Caco-2 (cell line): ENCODE measurements at places on chromosomes 4 and X.

DNA sequence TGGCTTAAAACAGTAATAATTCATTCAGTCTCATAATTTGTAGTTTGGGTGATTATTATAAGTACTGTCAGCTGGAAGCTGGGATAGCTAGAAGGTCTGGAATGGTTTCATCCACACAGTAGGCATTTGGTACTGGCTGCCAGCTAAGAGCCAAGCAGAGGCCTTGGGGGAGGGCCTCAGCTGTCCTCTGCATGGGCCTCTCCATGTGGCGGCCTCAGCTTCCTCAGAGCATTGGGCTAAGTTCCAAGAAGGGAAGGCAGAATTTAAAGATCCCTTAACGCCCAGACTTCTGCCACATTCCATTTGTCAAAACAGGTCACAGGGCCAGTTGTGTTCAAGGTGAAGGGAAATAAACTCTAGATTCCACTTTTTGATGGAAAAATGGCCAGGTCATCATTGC, 93.3 kb downstream of the NEUROG2 start:
- no peak for DNase-seq

DNA sequence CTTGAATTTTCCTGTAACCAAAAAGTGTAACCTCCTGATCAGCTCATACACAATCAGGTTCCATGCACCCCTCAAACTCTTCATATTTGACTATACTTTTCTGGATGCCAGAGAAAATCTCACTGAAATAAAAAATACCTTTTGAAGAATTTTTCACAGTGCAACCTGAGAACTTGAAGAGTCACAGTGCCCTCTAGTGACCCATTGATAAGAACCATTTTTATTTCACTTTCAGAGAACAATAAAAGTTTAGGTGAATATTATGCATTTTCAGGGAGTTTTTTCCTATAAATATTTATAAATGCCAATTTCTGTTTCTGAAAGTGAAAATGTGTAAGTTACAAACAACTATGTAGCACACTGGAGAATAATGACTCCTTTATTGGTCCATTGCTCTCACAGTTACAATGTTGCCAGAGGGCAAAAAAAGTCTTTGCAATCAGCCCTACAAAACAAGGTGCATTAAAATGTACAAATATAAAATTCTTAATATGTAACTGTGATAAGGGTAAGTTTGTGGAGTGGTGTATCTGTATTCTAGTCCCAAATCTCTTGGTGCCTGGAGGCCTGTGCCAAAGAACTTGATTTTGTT, 153.6 kb upstream of the INTU start:
- no peak for DNase-seq

- peak; percentile 28 for DNase-seq
These were observed 48.0 kb upstream of the HDAC8 start for GRCh38 chrX:72620550-72621145.

- no peak for DNase-seq
These were observed 63.0 kb upstream of the SLC10A4 start for GRCh38 chr4:48420144-48420543.

DNA sequence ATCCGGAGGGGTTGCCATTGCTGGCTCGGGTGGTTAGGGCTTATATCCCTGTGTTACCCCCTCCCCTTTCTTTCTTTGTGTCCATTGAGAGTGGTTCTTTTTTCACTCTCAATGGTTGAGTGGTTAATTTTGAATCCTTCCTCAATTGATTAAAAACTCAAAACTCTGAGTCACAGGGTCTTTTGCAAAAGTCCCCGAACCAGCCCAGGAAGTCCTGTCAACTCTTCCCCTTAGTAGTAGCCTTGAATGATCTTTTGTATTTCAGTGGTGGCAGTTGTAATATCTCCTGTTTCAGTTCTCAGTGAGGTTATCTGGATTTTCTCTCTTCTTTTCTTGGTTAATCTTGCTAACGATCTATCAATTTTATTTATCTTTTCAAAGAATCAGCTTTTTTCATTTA, 170.0 kb upstream of the GYPA start:
- no peak for DNase-seq

DNA sequence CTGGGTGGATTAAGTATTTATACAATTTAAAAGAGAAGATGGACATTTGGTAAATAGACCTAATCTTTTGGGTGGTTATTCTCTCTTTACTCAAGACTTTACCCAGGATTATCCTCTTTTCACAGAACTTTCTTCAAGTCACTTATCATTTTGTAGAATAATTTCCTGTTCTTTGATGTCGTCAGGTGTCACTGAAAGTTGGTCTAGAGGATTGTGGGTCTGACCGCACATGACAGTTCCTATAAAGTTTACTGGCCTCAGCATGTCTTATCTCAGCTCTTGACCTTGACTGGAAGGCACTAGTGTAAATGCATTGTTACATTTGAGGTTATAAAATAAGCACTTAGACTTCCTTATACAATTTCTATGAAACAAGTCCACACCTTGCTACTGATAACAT, 139.9 kb upstream of the SLC4A4 start:
- peak; percentile 27 for DNase-seq

GRCh38 chrX:17453788-17454187, 78.8 kb downstream of the NHS start:
- DNase-seq = no peak

DNA sequence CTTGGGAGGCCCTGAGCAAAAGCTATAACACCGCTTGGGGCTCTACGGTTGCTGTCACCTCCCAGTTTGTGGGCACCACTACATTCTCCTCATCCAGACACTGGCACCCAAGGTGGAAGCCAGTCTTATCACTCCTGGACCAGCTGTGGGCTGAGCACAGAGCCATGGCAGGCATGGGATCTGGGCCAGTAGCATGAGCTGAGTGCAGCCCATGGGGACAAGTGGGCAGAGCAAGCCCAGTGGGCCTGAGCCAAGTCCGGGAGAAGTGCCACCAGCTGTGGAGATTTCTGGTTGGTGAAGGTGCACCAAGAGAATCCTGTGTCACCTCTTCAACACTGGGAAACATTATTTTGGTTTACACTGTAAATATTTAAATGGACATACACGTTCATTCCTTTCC, 1013.0 kb downstream of the TECRL start:
- DNase-seq = no peak

GRCh38 chr4:155759372-155760252, 791 bp downstream of the GUCY1B1 start:
- no peak for DNase-seq

GRCh38 chr4:73451404-73451803, 15.4 kb downstream of the AFP start:
- DNase-seq = no peak

DNA sequence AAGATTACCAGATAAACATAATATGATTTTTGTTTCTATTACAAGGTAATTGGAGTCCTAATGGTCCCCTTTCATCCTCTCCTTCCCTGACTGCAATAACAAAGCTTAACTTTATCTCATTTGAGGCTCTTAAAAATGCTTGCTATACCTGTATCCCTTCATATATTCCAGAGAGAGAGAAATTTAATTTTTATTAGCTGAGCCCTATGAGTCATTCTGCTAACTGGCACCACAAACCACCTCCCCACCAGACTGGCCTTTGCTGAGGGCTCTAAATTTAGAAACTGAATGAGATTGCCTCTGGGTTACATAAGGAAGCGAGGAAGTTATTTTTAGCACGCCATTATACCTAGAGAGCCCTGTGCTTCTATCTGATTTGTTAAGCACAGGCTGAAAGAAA, 27.4 kb downstream of the CBLL2 start:
- no peak for DNase-seq

DNA sequence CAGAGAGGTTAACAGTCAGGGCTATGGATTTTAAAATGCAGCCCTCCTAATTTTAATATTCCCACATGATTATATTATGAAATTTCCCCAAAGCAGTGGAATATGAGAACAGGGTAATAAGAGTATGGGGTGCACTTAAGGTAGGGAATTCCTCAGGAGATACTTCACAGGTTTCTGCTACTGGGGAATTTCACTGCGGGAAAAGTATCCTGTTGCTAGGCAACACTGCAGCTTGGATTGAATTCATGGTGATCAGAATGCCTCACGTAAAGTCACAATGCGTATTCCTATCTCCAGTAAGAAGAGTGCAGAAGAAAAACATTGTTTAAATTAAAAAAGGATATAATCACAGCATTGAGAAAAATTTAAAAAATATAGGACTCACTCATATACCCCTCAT, 398.1 kb upstream of the RPS6KA3 start:
- no peak for DNase-seq

GRCh38 chr4:145757188-145757587, 77.2 kb downstream of the C4orf51 start:
- DNase-seq = no peak

- no peak for DNase-seq
These were observed 294.4 kb downstream of the INPP4B start for GRCh38 chr4:142551517-142552305.

DNA sequence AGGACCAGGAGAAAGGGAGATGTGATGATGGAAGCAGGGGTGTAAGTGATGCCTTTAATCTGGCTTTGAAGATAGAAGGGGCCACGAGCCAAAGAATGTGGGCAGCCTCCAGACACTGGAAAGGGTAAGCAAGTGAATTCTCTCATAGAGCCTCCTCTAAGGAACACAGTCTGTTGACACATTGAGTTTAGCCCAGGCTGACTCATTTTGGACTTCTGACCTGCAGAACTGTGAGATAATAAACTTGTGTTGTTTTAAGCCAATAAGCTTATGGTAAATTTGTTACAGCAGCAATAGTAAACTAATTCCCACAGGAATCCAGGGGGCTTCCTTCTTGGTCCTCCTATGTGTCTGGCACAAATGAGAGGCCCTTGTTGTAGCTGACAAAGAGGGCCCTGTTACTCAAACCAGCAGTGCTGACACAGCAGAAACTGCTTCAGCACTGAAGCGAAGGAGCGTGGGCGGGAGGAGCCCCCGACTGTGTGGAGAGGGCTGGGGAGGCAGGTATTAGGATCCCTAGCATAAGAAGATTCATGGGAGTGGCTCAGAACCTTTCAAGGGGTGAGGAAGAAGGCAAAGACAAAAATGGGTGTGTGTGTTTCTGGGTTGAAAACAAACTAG, 268.7 kb downstream of the NR3C2 start:
- DNase-seq = no peak

DNA sequence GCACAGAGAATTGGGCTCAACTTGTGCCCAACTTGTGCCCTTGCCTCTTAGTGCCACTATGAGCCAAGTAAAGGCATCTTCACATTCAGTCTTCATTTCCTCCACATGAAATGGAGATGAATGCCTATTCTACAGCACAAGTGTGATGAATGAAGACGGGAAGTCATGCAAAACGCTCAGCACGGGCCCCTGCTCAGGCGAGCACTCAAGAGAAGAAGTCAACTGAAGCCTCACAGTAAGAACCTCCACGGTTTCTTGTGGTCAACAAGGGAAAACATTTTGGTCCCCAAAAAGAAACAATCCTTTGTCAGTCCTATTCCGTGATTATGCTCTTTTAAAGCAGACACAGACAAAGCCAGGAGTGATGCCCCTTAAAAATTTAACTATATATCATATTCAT, 87.0 kb downstream of the IRF2 start:
- no peak for DNase-seq

- no peak for DNase-seq
These were observed 207.1 kb downstream of the SOWAHB start for GRCh38 chr4:76690906-76691275.

GRCh38 chrX:150664290-150664689, 28.9 kb upstream of the MTMR1 start:
- DNase-seq = no peak

GRCh38 chrX:40483502-40483901, 97.3 kb upstream of the ATP6AP2 start:
- DNase-seq = no peak

GRCh38 chr4:88101165-88101564, 57.3 kb downstream of the ABCG2 start:
- DNase-seq = no peak

DNA sequence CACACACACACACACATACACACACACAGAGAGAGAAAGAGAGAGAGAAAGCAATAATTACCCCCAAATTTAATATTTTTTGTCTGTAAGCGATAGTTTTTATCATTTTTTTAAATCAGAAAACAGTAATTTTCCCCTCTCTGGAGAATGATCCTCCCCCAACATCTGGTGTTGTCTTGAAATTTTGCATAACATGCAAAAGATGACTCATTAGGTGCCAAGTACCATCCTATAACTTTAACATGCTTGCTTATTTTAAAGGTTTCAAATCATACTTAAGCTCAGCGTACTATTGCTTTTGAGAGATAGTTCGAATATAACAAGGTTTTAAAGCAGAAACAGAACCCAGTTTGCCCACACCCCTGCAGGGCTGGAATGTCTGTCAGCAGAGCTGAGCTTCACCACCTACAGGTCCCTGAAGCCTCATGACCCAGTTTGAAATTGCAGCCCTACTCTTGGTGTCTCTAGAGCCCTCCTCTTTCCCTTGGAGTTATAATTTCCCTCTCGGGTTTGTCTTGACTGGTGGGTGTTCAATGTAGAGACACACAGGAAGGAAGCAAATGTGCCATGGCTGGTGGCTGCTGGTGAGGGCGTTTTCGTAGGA, 175.0 kb upstream of the HS3ST1 start:
- no peak for DNase-seq

DNA sequence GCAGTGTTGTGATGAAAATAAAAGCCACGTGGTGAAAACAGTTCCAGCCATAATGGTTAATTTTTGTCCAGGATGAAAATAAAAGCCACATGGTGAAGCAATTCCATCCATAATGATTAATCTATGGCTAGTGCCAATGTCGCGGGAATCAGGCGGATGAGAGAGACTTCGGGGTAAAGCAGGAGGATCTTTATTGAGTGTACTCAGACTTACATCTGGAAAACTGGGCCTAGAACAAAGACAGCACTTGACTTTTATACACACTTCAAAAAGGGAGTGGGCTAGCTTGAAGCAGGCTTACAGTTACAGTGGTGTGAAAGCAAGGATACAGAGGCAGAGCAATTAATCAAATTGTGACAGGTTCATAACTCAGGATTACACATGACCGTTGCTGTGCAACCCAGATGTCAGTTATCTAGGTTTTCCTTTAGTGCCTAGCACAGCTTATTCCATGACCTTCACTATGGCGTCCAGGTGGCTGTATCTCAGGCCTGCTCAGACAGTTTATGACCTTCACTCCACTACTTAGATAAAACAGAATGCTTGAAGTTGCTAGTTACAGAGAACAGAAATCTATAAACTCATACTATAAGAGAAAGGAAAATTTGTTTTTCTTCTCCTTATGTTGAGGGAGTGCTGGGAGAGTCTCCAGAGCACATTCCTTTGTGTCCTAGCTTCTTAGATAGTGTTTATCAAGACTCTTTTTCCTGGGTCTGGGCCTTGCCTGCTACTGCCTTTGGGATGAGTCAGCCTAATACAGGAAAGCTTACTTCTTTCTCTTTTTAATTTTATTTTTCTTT, 5.9 kb upstream of the PLA2G12A start:
- DNase-seq = no peak

GRCh38 chrX:147900349-147900748, 11.4 kb upstream of the FMR1 start:
- DNase-seq = no peak

DNA sequence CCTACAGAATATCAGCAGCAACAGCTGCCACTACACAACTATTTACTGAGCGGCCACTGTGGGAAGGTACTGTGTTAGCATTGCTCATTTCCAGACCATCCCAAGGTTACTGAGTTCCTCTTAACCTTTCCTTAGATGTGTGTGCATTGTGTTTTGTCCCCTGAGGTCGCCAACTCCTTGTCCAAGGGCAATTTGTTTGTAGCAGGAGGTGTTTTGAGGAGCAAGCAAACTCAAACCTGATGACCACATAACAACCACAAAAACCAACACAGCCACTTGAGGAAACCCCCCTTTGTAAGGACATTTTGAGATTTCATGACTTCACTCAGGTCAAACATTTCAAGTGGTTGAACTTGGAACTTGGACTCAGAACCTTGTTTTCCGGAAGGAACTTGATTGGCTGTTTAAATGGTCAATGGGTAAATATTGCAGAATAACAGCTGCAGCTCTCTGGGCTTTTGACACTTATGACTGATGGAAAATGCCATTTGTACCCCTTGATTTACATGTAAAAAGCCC, 122.3 kb downstream of the MID1IP1 start:
- no peak for DNase-seq

GRCh38 chrX:132031867-132032266, 8.8 kb downstream of the STK26 start:
- DNase-seq = no peak
